Endothelial cell of umbilical vein (primary cell): ENCODE measurements at places on chromosomes 5 and 9. TPM values are rescaled to one million over a fixed set of nuclear protein-coding genes. Genes with fewer than 3 reads are reported as not detected.

GRCh38 chr9:21564175-21564574, 82.1 kb upstream of the IFNE start:
- H3K4me3 ChIP-seq, result no peak overlapping the region
- DNase-seq, result no peak

DNA sequence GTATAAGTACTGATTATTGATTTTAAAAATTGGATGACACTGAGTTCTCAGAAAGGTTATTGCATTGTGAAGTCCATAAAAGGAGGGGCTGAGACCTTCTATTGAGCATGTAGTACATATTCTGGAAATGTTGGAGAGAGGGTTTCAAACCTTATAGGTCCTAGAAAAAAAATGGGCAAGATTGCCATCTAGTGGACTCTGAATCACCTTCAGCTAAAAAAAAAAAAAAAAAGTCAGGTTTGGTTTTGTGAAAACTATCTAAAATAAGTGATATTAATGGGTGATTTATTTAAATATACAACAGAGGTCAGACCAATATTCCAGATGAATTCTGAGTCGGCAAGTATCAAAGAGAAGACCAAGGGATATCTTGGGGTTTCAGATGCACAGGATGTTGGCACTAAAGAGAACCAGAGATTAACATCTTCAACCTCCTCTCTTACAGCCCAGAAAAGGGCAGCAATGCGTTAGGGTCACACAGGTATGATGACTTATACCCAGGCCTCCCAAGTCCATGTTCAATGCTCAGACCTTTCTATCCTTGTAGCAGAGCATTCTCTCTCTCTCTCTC, 109.8 kb upstream of the NMUR2 start:
- H3K4me1 ChIP-seq, result no peaks in the 10 kb centered on the region
- H3K4me3 ChIP-seq, result no peak overlapping the region
- H3K27me3 ChIP-seq, result no peaks in the 10 kb centered on the region
- peak; percentile 16 for DNase-seq

GRCh38 chr9:99819856-99820684, 1.6 kb upstream of the NR4A3 start:
- H3K36me3 ChIP-seq, result no peaks in the 10 kb centered on the region
- H3K27ac ChIP-seq, result peak overlapping the region; percentile 75
- peaks cover 8% of the 10 kb centered on the region for H3K27me3 ChIP-seq

GRCh38 chr9:109799792-109800191, 19.8 kb downstream of the PALM2AKAP2 start:
- H3K4me3 ChIP-seq, result no peak overlapping the region
- H3K36me3 ChIP-seq, result no peaks in the 10 kb centered on the region
- DNase-seq, result no peak
- H3K27ac ChIP-seq, result no peak overlapping the region

DNA sequence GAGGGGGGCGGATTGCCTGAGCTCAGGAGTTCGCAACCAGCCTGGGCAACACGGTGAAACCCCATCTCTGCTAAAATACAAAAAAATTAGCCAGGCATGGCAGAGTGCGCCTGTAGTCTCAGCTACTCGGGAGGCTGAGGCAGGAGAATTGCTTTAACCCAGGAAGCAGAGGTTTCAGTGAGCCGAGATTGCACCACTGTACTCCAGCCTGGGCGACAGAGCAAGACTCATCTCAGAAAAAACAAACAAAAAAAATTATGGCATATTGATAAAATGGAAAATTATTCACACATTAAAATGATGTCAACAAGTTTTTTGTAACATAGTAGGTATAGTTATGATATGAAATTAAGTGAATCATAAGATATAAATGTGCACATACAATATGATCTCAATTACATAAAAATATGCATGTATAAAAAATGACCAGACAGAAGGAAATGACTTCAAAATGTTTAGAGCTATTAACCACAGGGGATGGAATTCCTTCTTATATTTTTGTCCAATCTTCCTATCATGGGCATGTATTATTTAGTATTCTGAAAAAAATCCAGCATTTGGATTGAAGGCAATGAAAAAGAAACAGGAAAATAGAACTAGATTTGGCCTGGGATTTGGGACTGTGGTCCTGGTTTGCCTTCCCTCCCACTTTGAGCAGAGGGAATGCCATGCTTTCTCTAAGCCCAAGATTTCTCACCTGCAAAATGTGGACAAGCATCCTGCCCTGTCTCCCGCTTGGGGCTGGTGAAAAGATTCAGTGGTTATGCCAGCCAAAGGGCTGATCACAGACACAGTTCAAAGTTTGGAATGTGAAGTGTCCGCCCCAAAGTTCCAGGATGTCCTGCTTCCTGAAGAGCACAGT, 19.5 kb downstream of the SPAAR start:
- no peaks in the 10 kb centered on the region for H3K27me3 ChIP-seq
- no peak for DNase-seq
- peaks cover 15% of the 10 kb centered on the region for H3K4me1 ChIP-seq
- H3K27ac ChIP-seq, result no peak overlapping the region
- no peak overlapping the region for H3K4me3 ChIP-seq

GRCh38 chr5:179621551-179622214, 1.8 kb downstream of the HNRNPH1 start:
- H3K27ac ChIP-seq, result peak overlapping the region; percentile 30
- H3K4me1 ChIP-seq, result peaks cover 51% of the 10 kb centered on the region
- H3K27me3 ChIP-seq, result no peaks in the 10 kb centered on the region
- peak overlapping the region; percentile 91 for H3K4me3 ChIP-seq
- no peak for DNase-seq

DNA sequence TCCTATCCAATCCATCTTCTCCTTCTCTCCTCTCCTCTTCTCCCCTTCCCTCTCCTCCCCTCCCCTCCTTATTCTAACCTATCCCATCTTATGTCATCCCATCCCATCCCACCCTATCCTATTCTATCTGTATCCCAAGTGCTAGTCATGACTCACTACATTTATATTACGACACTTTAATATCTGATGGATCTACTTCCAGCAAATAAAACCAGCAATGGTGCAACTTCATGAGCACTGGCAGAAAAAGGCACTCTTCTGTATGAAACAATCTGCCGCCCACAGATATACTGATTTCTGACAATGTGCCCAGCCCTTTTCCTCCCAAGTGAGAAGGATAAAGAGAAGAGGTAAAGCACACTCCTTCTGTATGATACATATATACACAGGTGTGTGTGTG, 86.6 kb upstream of the ANKH start:
- no peaks in the 10 kb centered on the region for H3K27me3 ChIP-seq
- H3K27ac ChIP-seq, result no peak overlapping the region
- H3K36me3 ChIP-seq, result no peaks in the 10 kb centered on the region
- DNase-seq, result no peak
- H3K4me3 ChIP-seq, result no peak overlapping the region
- H3K4me1 ChIP-seq, result no peaks in the 10 kb centered on the region

- peaks cover 17% of the 10 kb centered on the region for H3K4me1 ChIP-seq
- DNase-seq, result peak; percentile 98
- H3K4me3 ChIP-seq, result peak within 1 kb of the TSS; percentile 99
- H3K27me3 ChIP-seq, result no peaks in the 10 kb centered on the region
- H3K27ac ChIP-seq, result peak within 1 kb of the TSS; percentile 96
- no peaks in the 10 kb centered on the region for H3K36me3 ChIP-seq
These were observed at the start of gene ARRDC3 for GRCh38 chr5:91383027-91383955. ARRDC3 (minus strand) TSS chr5:91383317; CDS start chr5:91383092, 225 bp downstream.

DNA sequence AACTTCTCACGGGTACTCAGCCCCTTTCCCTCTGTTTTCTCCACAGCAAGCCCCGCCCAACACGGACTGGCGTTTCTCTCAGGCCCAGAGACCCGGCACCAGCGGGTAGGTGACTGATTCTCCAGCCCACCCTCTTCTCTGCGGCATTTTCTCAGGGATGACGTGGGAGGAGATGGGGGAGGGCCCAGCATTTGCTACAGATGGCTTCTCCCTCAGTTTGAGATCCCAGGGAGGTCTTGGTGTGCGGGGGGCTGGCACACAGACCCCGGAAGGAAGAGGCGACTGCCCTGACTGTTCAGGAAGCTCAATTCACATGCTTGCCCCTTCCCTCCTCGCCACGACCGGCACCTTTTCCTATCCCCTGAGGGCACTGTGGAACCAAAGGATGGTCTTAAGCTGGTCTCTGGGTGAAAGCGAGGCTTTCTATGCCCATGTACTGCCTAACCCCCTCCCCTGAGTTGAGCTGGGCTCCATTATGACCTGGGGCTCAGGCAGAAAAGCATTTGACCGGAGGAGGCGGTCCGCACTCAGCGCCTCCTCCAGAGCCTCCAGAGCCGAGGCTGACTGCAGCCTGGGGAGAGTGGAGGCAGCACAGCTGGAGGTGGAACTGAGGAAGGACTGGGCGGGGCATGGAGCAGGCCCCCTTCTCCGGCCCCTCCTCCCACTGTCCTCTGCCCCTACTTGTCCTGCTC, 6.0 kb downstream of the PCDHGC5 start:
- peaks cover 25% of the 10 kb centered on the region for H3K27me3 ChIP-seq
- no peak overlapping the region for H3K4me3 ChIP-seq
- H3K4me1 ChIP-seq, result no peaks in the 10 kb centered on the region

DNA sequence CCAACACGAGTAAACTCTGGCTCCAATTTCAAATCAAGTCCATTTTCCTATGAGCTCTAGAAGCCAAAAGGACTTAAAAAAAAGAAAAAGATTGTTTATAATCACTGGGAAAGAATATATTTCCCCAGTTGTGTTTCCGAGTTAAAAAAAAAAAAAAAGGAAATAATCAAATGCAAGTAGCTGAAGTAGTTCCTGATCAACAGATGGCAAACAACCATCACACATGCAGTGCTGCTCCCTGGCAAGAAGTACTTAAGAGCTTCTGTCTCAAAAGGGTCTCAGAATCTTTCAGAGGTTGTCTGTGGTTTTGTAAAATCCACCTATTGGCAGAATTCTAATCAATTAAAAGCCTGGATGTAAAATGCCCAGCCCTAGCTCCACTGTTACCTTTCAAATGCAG, 387.9 kb downstream of the RAB3C start:
- H3K27ac ChIP-seq, result no peak overlapping the region
- no peaks in the 10 kb centered on the region for H3K4me1 ChIP-seq
- H3K27me3 ChIP-seq, result no peaks in the 10 kb centered on the region

GRCh38 chr9:95116002-95116807, 201.3 kb downstream of the FANCC start:
- no peaks in the 10 kb centered on the region for H3K36me3 ChIP-seq
- no peaks in the 10 kb centered on the region for H3K4me1 ChIP-seq
- H3K27ac ChIP-seq, result no peak overlapping the region
- H3K4me3 ChIP-seq, result no peak overlapping the region

DNA sequence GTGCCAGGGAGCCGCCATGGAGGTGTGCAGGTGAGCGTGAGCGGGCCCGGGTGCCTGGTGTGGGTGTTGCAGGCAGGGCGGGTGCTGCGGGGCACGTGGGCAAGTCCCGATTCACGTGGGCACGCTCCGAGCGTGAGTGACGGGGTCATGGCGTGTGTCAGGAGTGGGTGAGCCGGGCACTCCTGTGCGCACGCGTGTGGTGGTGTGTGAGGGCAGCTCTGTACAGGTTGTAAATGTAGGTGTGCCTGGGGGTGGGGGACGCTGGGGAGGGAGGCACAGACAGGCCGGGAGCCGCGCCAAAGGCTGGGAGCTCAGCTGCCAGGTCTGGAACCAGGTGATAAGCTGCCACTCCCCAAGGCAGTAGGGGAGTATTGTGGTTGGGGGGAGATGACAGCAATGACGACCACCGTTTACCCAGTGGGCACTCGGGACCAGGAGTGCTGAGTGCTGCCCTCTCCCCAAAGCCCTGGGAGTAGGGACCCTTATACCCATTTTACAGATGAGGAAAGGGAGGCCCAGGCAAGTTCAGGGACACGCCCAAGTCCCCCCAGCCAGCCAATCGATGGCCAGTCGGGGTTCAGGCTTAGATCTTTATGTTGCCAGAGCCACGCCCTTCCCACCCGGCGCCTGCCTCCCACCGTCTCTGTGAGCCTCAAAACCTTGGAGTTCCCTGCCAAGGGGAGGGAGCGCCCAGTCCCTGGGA, 9.6 kb downstream of the NCS1 start:
- H3K27ac ChIP-seq, result no peak overlapping the region
- no peaks in the 10 kb centered on the region for H3K36me3 ChIP-seq
- H3K27me3 ChIP-seq, result no peaks in the 10 kb centered on the region
- H3K4me3 ChIP-seq, result no peak overlapping the region

The PGGT1B gene
- total RNA-seq, result 37.5 and 42.3 TPM in 2 replicates

The CARTPT gene
- not detected in 2 replicates for total RNA-seq

The LRRC19 gene
- not detected in 2 replicates for total RNA-seq

The POLR3G gene
- total RNA-seq, result 15.0 and 16.7 TPM in 2 replicates

The LRRTM2 gene
- 0.14 and 0.20 TPM in 2 replicates for total RNA-seq

The IL9 gene
- not detected in 2 replicates for total RNA-seq
